ENCODE measurements at places on chromosomes 6 and 20. TPM values are rescaled to one million over a fixed set of nuclear protein-coding genes. Genes with fewer than 3 reads are reported as not detected.
A peak's percentile ranks its signal among the peaks of the same experiment; 100 is the strongest.

- DNase-seq = peak; percentile 49
Observed at GRCh38 chr20:64188682-64189529, 24.7 kb downstream of the MYT1 start.

- DNase-seq = no peak
Observed at GRCh38 chr6:108958900-108959770, 110.9 kb downstream of the ARMC2 start.

DNA sequence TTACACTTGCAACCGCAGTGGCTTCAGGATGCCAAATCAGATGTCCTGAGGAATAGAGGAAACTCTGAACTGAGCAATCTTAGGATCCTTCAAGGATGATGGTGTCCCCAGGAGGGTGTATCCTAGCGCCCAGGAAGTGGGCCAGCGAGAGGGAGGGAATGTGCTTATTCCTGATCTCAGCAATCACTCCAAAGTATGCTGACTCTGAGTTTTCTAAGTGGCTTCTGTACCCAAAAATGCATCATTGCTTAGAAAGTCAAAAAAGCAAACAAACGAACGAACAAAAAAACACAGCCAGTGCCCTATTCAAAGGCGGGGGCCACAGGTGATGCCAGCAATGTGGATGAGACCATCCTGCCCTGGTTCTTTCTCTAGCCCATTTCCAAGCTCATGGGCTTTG is 230.6 kb downstream of the NRN1 start:
- no peak for DNase-seq

DNA sequence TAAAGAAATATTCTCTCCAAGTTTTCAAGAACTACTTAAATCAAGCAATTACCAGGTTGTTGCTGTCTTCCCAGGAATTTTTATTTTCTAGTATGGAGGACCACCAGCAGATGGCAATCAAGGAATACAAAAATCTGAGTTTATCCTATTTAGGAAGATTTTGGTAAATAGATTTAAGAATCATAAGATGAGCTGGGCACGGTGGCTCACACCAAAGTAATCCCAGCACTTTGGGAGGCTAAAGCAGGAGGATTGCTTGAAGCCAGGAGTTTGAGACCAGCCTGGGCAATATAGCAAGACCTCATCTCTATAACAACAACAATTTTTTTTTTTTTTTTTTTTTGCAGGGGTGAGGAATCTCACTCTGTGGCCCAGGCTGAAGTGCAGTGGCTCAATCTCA is 19.3 kb upstream of the SEC63 start:
- peak; percentile 57 for DNase-seq

- no peak for DNase-seq
Observed at GRCh38 chr20:10536531-10536930, 101.4 kb downstream of the SLX4IP start.

- peak; percentile 77 for DNase-seq
Observed at GRCh38 chr20:62924442-62925075, 1.7 kb downstream of the DIDO1 start.

DNA sequence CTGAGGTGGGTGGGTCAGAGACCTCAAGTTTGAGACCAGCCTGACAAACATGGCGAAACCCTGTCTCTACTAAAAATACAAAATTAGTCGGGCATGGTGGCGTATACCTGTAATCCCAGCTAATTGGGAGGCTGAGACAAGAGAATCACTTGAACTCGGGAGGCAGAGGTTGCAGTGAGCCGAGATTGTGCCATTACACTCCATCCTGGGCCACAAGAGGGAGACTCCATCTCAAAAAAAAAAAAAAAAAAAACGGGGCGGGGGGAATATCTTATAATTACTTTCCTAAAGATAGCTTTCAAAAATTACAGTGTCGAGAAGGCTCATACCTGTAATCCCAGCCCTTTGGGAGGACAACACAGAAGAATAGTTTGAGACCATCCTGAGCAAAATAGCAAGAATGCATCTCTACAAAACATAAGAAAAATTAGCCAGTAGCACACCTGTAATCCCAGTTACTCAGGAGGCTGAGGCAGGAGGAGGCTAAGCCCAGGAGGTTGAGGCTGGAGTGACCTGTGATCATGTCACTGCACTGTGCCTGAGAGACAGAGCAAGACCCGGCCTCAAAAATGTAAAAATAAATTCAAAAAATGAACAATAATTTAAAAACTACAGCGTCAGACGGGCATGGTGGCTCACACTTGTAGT is 25.8 kb downstream of the CBFA2T2 start:
- no peak for DNase-seq

DNA sequence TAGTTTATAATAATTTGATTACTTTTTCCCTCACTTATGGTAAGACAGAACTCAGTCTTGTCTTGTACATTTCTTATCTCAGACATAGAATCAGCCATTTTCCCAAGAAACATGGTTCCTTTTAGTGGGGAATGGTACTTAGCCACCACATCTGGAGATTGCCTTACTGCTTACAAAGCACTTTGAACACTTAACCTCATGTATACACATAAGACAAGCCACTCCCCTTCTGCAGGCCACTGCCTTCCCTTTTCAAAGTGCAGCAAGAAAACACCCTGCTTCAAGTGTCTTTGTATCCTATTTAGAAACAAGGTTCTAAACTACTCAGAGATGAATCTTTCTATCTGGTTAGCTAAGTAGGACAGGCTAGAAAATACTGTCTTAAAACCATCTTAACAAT is 159.2 kb downstream of the UBE3D start:
- peak; percentile 11 for DNase-seq

DNA sequence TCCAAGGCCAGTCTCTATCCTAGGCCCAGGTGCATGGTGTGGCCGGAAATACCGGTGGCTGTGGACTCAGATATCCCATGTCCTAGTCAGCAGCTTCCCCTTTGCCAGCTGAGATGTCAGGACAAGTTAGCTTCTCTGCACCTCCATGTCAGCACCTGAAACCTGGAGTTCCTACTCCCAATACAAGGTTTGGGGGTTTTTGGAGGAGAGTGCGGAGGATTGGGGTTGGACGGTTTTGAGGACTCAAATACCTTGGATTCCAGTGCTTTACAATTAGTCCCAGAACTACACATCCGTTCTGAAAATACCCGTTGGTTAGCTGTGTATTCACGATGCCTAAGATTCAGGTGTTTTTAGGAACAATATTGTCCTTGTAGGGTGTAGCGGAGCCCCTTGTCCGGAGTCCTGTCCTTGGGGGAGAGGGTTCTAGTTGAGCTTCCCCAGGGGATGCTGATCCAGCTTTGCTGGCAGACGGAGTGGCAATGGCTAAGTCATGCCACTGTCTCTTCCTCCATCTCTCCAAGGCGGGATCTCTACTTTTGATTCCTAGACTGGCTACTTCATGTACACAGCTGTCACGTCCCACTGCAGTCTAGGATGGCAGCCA is 45.0 kb downstream of the ADNP start:
- no peak for DNase-seq

DNA sequence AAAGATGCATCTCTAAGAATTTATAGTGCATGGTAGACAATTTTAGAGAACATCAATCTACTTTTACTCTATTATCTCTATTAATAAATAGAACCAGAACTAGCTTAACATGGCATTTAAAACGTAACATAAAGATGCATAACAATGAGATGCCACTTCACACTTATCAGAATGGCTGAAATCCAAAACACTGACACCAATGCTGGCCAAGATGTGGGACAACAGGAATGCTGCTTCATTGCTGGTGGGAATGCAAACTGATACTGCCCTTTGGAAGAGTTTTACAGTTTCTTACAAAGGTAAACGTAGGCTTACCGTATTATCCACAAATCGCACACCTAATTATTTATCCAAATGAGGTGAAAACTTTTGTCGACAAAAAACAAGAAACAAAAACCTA is 95.2 kb downstream of the SESN1 start:
- DNase-seq = no peak

DNA sequence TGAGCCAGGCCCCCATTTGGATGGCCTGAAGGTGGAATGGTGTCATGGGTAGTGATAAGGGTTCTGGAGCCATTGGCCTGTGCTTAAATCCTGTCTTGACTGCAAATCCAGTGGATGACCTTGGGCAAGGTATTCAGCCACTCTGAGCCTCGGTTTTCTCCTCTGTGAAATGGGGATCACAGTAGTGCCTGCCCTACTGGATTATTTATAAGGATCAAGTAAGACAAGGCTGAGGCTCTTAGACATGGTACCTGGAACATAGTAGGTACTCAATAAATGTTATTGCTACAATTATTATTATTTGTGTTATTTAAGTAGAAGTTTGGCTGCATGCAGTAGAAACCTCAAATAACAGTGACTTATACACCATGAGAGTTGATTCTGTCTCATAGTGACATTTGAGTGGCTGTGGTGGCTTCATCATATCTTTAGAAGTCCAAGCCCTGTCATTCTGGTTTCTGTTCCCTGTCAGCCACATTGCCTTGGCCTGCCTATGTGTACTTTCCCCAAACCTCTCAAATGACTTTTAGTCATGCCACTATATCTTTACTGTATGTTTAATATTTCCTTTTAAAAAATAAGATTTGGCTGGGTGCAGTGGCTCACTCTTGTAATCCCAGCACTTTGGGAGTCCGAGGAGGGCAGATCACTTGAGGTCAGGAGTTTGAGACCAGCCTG is 37.6 kb upstream of the CHMP4B start:
- no peak for DNase-seq

DNA sequence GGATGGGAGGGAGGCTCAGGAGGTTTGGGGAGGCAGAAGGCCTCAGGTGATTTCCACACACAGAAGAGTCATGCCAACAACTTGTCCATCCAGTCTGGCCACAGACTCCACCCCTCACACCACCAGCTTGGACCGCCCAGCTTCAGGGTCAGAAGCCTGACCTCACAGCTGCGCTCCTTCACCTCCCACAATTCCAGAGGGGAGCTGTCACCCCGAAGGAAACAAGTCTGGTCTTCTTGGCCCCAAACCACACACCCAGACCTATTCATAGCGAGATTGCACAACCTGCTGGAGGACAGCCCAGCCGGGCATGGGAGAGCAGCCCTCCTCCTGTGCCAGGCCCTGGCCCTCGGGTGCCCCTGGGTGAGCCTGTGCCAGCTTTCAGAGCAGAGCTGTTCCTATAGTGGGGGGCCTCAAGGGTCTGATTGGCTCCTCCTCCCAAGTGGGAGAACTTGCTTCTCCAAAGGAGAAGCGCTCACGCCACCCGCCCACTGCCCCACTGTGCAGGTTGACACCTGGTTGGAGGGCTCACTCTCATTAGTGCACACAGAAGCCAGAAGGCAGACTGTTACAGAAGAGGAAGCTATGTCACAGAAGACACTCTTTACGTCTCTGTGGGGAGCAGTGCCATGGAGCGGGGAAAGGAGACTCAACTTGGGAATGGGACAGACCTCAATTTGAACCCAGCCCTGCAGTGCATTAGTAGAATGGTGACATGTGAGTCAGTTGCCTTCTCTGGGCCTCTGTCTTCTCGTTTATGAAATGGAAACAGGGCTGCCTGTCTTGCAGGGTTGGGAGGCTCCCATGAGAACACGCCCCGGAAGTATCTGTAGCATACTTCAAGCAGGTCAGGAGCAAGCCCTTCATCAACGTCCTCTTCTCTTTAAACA is 128.8 kb downstream of the FOXO3 start:
- peak; percentile 78 for DNase-seq

GRCh38 chr20:9196110-9196509 is 127.2 kb downstream of the PLCB4 start:
- DNase-seq = no peak

DNA sequence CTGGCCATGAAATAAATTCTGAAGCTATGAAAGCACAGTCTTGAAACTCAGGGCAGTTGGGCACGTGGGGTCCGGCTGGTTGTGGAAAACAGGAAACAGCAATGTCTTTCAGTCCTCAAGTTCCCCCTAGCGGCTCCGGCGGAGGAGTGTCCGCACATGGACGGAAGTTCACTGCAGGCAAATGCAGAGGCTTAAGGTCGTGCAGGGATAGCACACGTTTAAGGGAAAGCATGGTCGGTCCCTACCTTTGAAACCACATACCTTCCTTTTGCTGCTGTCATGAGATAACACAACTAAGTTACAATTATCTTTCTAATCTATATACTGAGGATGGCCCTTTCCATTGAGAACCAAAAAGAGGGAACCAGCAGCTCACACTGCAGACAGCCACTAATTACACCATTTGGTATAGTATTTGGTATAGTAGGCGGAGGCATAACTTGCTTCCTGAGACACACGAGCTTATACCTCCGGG is 52.6 kb upstream of the NFATC2 start:
- DNase-seq = peak; percentile 94

DNA sequence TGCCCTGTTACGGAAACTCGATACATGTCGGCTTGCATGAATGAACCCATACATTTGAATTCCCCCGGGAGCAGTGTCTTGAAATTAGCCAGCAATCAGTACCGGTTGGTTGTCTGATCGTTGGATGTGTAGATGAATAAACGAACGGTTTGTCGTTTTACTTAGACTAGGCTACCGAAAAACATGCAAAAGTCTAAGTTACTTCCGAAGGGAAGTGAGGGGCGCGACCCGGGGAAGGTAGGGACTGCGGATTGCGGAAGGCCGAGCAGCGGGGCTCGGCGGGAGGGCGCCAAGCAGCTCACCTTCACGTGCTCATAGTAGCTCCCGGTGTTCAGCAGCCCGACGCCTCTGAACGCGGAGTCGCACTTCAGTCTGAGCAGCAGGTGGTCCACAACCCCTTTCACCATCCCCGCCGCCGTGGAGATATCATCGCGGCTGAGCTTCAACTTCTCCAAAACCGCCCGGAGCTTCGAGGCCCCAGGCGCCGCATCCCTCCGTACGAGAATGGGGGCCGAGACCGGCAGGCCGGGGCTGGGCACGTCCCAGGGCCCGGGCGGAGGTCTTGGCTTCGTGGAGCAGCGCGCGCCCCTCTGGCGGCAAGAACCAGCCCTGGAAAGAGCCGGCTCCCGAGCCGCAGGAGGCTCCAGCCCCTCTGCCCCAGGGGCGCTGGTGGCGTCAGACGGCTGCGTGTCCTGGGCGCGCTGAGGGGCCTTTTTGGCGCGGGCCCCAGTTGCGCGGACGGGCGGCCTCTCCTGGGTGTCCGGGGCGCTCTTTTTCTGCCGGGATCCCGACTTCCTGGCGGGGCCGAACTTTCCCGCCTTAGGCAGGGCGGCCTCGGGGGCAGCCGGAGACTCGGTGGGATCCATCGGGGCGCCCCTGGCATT is 632 bp downstream of the CGAS start:
- DNase-seq = peak; percentile 76

GRCh38 chr6:126947070-126947469 is 171.4 kb upstream of the RSPO3 start:
- peak; percentile 42 for DNase-seq

DNA sequence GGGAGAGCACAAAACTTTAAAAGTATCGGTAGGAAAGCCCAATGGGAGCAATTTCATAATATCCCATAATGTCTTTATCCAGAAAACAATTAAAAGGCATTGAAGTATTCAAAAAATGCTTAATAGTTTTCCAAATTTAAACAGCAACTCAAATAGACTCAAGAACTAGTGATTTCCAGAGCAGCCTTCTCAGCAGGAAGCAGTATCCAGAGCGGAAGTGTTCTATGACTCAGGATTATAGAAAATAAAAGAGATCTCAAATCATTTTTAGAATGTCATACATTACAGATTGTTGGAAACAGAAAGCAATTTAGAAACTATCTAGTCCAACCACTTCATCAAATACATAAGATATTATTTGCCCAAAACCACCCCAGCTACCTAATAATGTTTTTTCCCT is 79.3 kb downstream of the COL12A1 start:
- no peak for DNase-seq

The RIMS4 gene
- not detected for total RNA-seq

The NMBR gene
- not detected for total RNA-seq

The GABRR1 gene
- not detected for total RNA-seq

The NHLRC1 gene
- total RNA-seq = 3.2 TPM

The REPS1 gene
- total RNA-seq = 24.4 TPM

All from GM23248 (cell line).